ENCODE measurements at places on chromosomes 2 and 18.

DNA sequence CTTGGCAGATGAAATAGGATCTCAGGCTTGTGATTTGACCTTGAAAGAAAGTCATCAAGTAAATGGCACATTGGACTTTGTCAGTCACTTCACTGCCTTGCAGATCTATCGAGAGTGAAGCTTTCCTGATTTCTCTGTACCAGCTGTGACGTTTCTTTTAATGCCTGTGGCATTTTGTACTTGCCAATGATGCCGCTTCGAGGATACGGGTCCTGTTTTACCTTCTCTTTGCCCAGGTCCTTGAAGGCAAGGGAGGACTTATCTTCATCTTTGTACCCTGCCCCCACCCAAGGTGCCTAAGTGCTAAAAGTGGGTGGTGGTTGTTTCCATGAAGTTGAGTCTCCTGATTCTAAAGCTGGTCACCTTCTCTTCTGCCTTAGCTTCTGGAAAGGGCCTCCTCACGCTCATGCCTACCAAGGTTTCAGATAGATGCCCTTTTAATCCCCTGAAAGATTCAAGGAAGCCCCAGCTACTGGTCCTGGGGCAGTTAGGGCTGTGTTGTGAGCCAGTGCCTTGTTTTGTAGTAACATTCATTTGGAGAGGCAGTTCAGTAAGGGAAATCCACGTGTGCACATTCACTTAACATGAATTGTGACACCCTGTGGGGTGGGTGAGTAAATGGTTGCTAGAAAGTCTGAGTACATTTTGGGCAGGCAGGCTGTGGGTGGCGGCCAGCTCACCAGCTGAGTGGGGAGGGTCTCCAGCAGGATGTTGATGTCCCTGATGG is 6.1 kb downstream of the LBH start:
- DNase-seq, result peak; percentile 9

DNA sequence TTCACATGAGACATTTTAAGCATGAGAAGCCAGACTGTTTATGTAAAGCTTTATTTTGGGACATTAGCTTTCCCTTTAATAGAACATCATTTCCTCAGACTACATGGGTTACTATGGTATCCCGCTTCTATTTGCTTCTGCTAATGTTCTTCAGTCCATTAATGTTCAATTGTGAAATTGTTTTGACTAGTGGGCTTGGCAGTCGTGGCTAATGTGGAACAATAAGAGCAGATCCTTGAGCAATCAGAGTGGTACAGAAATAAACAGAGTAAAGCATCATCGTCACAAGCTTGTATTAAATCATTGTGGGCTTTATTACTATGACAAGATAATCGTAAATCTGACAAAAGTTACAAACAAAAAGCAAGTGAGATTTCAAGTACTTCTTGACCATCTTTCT is 60.2 kb downstream of the PDE1A start:
- peak; percentile 83 for DNase-seq

- peak; percentile 89 for DNase-seq
Measured at GRCh38 chr18:62282188-62282629, 42.9 kb upstream of the TNFRSF11A start.

DNA sequence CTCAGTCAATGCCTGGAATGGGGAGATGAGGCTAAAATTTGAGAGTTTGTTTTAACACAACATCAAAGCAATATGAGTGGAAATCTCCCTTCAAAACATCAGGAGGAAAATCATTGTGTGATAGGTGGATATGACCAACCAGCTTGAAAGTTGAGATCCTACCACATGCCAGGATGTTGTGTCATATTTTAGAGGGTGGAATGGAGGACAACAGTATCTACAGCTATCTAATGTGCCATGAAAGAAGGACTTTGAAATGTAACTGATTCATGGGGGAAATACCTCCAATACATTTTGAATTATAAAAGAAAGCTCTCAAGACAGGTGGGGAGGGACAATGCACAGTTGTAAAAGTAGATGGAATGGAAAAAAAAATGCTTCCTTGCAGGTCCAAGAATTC is 87.8 kb downstream of the SP100 start:
- DNase-seq, result peak; percentile 31

GRCh38 chr18:13725566-13726231 is 659 bp downstream of the FAM210A start:
- DNase-seq, result peak; percentile 20

GRCh38 chr2:222076973-222077690 is 221.7 kb downstream of the PAX3 start:
- DNase-seq, result no peak

DNA sequence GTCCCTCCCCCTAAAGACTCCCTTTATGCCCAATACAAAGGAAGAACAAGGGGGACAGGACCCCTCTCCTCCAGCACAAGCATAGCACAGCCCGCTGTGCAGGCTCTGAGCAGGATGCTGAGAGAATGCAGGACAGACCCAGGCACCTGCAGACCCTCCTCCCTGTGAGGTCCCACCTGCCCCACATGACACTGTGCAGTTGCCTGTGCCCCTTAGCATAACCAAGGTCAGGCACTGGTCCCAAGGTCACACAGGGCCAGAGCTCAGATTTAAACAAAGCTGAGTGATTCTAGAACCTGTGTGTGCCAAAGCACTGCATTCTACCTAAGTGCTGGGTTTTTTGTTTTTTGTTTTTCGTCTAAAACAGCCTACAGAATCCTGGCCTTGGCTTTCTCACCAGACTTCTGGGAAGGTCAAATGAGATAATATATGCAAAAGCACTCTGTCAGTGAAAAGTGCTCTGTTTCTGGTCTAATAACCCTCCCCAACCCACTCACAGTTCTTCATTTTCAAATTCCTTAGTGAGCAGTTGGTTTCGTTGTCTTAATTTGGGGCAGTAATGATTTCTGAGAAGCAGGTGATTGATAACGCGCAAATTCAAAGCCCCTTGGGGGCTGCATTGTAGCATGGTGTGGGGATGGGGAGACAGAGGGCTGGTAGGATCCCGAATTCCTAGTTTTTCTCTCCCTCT is 125.7 kb downstream of the KCTD1 start:
- DNase-seq, result no peak

GRCh38 chr2:174125090-174125489 is 123.2 kb downstream of the OLA1 start:
- no peak for DNase-seq

DNA sequence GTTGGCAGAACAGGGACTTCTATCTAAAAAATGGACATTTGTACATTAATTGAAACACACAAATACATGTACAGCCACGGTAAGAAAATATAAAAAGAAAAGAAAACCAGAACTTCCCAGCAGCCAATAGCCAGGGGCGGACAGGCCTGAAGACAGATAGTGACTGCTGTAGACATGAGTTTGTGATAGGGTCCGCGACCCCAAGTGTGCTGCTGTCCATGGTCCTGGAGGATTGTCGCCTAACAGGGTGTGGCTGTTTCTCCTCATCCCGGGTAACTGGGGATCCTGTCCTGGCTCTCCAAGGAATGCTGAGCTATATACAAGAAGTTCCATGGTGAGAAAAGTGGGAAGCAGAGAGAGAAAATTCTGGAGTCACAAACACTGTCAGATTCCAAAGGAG is 266.5 kb upstream of the SALL3 start:
- DNase-seq, result no peak

DNA sequence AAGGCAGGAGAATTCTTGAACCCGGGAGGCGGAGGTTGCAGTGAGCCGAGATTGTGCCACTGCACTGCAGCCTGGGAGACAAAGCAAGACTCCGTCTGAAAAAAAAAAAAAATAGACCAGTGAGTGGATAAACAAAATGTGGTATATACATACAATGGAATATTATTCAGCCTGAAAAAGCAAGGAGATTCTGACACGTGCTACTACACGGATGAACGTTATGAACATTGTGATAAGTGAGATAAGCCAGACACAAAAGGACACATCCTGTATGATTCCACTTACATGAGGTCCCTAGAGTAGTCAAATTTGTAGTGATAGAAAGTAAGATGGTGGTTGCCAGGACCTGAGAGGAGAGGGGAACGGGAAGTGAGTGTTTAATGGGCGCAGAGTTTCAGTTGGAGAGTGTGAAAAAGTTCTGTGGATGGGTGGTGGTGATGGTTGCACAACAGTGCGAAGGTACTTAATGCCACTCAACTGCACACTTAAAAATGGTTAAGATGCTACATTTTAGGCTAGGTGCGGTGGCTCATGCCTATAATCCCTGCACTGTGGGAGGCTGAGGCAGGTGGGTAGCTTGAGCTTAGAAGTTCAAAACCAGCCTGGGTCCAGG is 38.3 kb downstream of the NIFK start:
- no peak for DNase-seq

DNA sequence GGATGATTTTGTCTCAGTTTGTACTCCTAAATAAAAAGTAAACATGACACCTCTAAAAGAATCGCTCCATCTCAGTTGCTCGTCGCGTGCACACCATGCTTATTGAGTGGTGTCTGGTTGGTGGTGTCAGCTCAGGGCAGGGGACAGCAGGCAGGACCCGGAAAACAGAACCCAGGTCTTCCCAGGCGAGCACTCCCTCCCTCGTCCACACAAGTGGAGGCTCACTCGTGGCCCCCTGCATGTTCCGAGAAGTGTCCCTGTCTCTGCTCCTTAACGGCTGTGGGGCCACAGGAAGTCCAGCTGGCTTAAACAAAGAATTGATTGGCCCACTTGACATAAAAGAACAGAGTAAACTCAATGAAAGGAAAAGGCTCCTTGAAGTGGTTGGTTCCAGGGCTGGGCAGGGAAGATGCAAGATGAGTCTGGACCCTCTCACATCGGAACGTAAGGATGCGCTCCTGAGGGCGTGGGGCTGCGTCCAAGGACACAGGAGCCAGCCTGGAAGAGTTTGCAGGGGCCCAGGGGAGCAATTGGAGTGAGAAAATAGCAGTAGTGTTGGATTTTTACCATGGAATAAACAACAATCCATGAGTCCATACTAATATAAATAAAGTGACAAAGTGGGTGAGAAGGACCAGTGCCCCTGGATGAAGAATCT is 13.1 kb upstream of the CNDP1 start:
- DNase-seq, result no peak

GRCh38 chr18:80167331-80167730 is 58.3 kb downstream of the ADNP2 start:
- no peak for DNase-seq

DNA sequence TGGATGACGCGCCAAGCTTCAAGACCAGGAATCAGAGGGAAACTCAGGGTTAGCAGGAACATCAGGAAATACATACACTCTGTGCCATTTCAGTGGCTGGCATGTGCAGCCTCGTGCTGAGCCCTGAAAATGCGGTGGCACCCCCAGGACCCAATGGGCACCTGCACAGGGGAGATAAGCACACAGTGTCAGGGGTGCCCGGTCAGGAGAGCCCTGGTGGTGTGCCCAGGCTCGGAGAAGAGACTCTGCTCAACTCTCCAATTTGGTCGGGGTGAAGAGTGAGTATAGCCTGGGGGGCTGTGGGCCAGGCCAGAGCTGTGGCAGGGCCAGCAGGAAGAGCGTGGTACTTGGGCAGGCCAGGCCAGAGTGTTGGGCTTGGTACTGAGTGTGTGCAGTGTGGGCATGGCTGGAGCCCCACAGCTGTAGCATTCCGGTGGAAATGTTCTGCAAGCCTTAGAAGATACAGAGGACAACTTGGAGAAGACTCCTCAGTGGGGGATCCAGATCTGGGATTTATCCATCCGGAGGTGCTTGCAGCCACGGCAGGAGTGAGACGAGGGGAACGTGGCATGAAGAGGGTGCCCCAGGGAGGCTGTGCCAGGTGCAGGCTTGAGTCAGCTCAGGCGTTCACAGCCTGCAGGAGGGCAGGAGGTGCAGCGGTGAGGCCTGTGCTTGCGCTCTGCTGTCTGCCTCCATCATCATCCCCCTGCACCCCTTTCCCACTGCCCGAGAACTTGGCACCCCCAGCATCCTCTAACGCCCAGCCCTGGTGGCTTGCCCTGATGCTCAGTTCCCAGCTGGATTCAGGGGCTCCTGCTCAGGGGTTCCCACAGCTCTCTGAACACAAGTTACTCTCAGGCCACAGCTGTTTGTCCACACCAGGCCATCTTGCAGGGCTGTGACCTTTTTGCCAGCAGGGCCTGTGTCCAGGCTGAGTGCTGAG is 451.7 kb upstream of the HS6ST1 start:
- no peak for DNase-seq

DNA sequence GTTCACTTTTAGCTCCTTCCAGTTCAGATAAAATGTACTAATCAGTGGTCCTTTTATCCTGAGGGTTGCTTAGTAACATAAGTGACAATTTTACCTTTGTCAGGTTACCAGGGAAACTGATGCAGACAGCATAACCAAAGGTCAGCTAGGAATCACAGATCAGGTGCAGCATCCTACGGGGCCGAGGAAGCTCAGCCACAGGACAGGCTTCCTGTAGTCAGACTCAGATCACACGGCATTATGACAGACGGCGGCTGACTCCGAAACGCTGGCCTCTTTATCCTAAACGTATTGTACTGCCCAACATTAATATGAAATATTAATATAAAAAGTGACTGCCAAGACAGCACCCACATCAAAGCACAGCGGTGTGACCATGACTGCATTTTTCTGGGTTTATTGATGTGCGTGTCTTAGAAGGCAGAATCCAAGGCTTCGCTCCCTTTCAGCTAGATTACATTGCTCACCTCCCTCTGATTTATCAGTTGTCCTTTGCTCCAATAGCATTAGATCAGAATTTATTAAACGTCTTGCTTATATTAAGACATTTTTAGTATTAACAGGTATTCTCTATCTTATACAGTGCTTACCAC is 444.5 kb downstream of the CMPK2 start:
- DNase-seq, result no peak

DNA sequence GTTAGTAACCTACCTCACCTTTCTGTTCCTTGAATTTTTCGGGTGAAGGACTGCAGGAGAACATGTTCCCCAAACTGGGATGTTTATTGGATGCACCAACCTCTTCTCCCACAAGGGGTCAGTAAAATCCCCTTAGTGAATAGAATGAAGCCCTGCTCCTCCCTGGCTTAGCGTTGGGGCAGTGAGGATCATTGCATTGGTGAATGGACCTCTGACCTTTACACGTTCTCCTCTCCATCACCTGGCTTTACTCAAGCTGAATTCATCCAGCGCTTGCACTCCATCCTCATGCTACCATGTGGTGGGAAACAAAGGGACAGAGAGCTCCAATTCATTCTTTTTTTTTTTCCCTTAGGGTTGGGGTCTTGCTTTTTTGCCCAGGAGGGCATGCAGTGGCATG is 157.2 kb downstream of the MIB1 start:
- peak; percentile 39 for DNase-seq

- no peak for DNase-seq
Measured at GRCh38 chr18:23703987-23704384, 14.7 kb downstream of the LAMA3 start.

GRCh38 chr2:209529579-209529978 is 105.7 kb downstream of the MAP2 start:
- DNase-seq, result no peak

DNA sequence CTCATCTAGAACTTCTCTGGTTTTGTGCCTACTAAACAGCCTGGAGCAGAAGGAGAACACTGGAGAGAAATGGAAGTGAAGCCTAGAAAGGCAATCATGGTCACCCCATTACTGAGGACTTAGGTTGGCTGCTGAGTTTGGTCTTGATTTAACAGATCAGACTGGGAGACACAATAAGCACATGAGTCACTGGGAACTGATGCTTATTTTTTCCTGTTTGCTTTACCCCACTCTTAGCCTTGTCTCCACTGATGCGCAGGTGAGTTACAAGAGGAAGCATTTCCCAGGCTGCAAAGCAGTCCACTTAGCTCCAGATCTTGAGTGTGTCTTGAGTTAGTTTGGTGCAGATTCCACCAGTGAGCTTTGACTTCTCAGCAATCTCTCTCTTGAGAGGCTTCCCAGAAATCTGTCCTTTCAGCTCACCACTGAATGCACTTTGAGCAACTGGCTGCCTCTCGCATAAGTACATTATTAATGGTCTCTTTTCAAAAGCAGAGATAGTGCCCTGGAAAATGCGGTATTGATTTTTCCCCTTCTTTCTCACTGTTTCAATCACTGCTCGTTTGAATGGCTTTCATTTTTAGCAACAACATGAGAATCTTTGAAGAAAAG is 390.2 kb upstream of the SETBP1 start:
- DNase-seq, result peak; percentile 8

All from iris pigment epithelial cell (primary cell).